ENCODE measurements at places on chromosomes 7 and 10.

- no peak for DNase-seq
These were observed 47.2 kb upstream of the NRP1 start for GRCh38 chr10:33381451-33382215.

DNA sequence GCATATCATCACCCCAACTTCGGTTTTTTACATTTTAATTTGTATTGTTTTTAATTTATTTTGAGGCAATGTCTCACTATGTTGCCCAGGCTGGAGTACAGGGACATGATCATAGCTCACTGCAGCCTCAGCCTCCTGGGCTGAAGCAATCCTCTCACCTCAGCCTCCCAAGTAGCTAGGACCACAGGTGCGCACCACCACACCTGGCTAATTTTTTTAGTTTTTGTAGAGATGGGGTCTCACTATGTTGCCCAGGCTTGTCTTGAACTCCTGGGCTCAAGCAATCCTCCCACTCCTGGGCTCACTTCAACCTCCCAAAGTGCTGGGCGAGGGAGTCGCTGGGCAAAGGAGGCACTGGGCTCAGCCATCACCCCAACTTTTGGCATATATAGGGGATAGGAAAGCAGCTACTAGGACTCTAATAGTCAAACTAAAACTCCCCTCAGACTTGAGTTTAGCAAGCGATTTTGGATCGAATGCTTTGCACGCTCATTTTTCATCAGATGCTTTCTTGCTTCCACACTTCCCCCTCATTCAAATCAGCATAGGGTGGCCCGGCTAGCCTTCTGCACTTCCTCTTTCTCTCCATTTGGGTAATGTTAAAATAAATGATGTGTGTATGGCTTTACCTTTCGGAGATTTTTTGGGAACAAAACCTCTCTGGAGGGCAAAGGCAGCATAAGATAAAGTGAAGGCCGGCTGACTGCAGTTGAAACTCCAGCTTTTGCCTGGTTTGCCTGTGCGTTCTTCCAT lies 20.8 kb upstream of the NMT2 start:
- no peak for DNase-seq

DNA sequence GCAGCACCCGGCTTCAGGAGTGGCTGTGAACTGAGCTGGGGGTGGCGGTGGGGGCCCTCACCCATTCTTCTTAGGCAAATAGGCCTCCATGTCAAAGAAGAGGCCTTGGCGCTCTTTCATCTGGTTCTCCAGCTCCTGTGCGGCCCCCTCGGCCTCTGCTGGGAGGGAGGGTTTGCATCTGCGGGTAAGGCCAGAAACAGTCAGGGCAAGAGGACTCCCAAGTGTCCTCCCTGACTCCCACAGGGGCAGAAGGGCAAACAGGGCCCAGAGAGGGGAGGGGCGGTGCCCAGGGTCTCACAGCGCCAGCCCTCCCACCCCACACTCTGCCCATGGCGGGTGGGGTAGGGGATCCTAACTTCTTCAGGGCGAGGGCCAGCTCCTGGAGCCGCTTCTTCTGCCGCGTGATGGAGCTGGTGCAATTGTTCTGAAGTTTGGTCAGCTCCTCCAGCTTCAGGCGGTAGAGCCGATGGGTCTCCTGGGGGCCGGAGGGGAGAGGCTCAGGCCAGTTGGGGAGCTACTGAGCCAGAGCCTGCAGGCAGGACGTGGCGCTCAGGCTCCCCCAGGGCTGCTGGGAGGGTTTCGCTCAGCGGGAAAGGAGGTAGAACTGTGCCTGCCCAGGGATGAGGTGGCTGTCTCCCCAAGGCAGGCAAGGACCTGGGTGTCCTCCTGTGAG lies 2.2 kb downstream of the TMEM120A start:
- DNase-seq = no peak

DNA sequence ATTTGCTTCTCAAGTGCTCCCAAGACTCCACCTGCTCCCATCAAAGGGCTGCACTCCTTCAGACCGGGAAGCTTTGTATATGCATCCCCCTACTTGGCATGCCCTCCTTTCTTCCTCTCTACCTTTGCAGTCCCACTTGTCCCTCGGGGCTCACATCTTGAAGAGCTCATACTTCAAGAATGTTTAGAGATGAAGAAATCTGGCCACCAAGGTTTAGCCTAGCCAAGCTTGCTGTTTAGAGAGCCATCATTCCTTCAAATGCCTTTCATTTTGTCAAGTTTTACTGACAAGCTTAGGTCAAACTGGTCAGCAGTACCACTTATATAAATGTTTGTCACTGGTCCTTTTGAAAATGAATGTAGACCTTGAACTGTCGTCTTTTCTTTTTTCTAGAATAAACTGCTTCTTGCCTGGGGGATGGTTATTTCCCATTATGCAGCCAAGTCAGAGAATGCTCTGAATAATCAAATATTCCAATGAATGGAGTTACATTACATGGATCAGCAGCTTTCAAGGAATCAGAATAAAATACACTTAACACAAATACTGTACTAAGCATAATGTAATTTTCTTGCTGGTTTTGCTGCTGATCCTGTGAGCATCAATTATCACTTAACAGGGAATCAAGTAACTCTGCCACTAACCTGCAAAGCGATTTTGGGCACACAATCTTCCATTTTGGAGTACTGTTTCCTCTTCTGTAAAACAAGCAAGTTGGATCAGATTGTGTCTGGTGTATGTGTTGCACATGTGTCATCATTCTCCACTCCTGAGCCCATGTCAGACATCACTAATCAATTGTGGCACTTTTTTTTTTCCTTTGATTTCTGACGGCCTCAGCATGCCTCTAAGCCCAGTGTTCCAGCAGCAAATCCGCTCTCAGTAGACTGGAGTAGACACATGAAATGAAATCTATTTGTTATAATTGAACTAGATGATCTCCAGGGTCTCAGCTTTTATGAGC lies 357.9 kb downstream of the PTEN start:
- no peak for DNase-seq

DNA sequence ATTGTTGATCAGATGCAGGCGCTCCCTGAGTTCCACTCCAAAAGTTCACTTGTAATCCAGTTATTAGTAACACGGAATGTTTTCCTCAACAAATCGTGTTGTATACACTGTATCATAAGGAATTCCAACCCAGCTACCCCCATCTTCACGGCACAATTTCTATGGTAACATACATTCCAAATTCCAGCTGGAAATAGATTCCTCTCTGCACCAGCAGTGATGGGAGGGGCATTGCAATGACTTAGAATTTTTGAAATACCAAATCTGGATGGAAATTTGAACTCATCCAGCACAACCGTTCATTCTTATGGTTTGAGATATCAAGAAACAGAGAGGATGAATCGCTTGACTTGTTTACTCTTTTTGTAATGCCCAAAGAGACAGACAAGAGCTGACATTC lies 38.9 kb upstream of the RHEB start:
- DNase-seq = no peak

- no peak for DNase-seq
These were observed 590.9 kb upstream of the ANKRD30A start for GRCh38 chr10:36534471-36535002.

DNA sequence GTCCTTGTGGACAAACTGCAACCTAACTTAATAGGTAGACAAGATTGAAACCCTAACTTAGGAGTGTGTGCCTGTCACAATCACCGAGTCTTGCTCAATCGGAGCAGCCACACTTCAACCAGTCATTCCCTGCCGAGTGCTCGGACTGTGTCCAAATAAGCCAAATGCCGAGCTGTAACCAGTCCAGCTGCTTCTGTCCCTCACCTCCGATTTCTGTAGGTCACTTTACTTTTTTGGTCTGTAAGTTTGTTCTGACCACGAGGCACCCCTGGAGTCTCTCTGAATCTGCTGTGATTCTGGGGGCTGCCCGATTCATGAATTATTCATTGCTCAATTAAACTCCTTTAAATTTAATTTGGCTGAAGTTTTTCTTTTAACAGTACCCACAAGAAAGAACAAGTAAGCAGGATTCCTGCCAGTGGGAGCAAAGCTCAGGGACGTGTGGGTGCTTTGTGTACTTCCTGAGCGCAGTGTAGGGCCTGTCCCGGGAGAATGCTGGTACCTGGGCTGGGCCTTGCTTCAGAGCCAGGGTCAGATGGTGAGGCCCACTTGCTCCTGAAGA lies 140.1 kb downstream of the ACTR3B start:
- DNase-seq = no peak

DNA sequence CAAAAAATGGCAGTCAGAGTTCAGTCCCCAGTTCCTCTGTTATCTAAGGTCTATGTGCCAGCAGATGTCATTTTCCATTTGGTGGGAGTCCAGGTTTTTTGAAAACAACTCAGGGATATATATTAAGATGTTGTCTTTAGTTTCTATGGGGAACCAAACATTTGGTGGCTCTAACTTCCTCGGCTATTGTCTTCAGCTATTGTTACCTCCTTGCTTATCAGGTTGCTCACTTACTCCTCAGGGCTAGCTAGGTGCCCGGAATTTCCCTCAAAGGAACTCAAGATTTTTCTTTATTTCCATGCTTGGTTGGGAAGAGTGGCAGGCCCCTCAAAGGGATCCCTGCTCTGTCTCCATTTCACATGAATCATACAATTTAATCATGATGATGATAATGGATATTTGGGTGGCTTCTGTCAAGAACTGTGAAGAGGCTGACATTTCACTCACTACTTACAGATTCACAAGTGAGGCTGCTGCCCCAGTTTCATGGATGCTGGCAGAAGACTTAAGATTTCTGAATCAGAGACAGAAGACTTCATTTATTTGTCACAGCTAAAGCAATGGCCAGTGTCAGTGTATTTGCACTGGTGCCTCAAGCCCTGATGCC lies 182.8 kb downstream of the PKD1L1 start:
- no peak for DNase-seq

GRCh38 chr7:123935436-123936381 lies 10.7 kb downstream of the SPAM1 start:
- DNase-seq = no peak

DNA sequence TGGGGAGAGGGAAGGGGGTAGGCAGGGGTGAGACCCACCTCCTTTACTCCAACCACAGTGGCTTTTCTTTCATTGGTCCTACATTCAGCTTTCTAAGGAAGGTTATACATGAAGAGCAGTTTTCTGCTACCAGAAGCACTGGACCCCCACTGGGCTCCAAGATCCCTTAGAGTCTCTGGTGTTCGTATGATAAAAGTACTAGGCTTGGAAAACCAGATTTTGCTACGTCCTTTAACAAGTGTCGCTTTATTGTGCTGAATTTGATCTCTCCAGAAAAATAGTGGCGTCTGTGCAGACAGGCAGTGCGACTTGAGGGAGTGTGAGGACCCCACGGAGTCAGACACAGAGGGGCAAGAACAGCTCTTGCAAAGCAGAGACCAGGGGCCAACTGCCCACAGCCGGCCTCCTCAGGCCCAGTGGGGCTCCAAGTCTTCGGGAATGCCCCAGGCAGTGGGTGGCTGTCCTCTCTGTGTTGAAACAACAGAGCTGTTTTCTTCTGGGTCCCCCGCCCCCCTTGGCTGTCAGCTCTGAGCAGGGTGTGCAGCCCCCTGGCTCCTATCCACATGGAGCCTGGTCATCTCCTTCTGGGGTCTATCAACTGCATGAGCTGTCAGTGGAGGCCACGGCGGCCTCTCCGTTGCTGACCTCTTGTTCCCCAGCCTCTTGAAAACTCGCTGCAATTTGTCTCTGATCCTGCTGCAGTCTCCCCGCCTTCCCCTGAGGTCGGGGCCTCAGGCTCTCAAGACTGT lies 333.2 kb downstream of the RPS24 start:
- DNase-seq = no peak

DNA sequence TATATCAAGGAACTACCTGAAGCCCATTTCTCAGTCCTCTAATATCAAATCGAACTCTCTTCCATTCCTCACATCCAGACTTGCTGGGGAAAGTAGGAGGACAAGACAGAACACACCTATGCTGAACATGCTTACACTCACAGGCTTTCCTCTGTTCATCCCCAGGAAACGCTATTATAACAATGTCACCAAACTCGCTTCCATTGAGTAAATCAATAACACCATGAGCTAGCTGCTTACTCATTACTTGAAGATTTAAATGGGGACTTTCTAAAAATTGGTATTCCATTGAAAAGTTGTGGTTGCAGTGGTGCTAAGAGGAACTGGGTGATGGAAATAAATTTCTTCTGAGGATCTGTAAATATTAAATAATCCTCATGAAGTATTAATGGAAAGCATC lies 88.8 kb downstream of the SLC25A13 start:
- DNase-seq = peak; percentile 34
